ENCODE measurements at places on chromosomes 12 and 14.
A peak's percentile ranks its signal among the peaks of the same experiment; 100 is the strongest.

GRCh38 chr12:10174986-10175614 is 3.2 kb upstream of the OLR1 start:
- DNase-seq = no peak

GRCh38 chr14:72856530-72857266 is 37.2 kb downstream of the DPF3 start:
- no peak for DNase-seq

GRCh38 chr14:31251028-31251958 is 43.7 kb upstream of the HECTD1 start:
- DNase-seq = no peak

- DNase-seq = no peak
Observed at GRCh38 chr14:102507857-102508312, 1.7 kb downstream of the ANKRD9 start.

DNA sequence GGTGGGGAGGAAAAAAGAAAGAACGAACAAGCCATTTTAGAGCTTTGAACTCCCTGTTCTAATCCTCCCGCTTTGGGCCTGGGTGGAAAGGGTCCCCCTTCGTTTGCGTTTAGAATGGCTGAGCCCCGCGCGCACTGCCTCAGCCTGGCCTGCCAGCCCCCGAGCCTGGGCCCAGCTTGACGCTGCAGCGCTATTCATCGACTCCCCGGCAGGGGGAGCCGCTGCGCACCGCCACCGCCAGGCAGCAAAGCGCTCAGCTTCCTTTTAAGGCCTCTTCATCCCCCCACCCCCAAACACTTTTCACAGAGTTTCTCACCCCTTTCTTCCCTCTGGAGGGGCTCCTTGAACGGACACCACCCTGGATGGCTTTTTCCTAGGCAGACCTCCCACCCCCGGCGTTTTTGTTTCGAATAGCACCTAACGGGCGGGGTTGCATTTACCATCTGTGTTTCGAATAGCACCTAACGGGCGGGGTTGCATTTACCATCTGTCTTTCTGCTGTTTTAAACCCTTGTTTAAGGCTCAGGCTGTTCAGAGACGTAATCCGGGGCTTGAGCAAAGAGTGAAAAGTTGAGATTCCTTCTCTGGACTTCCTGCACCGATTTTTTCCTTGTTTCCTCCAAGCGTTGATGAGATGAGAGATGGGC is 56.4 kb upstream of the PIWIL1 start:
- DNase-seq = peak; percentile 66

- DNase-seq = no peak
Observed at GRCh38 chr14:48709277-48709785, 876.8 kb downstream of the RPS29 start.

DNA sequence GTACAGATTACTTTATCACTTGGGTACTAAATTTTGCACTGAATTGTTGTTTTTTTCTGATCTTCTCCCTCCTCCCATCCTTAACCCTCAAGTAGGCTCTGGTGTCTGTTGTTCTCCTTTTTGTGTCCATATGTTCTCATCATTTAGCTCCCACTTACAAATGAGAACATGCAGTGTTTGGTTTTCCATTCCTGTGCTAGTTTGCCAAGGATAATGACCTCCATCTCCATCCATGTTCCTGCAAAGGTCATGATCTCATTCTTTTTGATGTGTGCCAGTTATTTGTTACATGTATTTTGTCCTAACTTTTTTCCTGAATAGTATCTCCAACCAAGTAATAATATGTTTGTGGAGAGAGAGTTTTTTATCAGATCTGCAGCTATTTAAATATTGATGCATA is 44.2 kb downstream of the A2M start:
- DNase-seq = no peak

- no peak for DNase-seq
Observed at GRCh38 chr12:100796621-100797020, 2.0 kb downstream of the ANO4 start.

- DNase-seq = no peak
Observed at GRCh38 chr14:92589213-92589852, 75.8 kb downstream of the RIN3 start.

DNA sequence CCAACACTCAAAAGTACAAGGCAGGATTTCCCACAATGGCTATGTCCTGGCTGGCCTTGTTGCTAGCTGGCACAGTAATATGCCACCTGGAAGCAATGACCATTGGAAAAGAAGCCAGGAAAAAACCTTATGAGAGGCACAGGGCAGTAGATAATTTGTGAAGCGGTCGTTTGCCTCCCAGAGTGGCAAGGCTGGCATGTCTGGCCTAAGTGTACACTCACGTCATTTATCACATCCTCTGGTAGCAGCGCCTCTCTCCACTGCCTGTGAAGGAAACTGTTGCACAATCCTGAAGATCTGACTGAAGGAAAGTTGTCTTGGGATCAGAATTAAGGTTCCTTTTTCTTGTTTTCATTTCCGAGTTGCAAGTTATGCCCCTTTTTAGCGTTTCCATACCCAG is 408.5 kb downstream of the ZFP36L1 start:
- no peak for DNase-seq

GRCh38 chr14:38410442-38410841 is 154.5 kb upstream of the CLEC14A start:
- no peak for DNase-seq

- no peak for DNase-seq
Observed at GRCh38 chr14:86310148-86310547, 780.2 kb downstream of the FLRT2 start.

DNA sequence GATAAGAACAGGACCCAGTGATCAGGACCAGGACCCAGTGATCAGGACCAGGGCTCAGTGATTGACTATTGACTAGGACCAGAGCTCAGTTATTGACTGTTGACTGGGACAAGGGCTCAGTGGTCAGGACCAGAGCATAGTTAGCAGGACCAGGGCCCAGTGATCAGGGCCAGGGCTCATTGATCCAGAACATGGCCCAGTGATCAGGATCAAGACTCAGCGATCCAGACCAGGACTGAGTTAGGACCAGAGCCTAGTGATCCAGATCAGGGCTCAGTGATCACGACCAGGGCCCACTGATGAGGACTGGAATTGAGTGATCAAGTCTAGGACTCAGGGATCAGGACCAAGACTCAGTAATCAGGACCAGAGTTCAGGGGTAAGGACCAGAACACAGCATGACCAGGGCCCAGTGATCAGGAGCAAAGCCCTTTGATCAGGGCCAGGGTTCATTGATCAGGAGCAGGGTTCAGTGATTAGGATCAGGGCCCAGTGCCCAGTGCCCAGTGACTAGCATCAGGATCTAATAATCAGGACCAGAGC is 176.0 kb downstream of the TMEM121 start:
- DNase-seq = no peak

DNA sequence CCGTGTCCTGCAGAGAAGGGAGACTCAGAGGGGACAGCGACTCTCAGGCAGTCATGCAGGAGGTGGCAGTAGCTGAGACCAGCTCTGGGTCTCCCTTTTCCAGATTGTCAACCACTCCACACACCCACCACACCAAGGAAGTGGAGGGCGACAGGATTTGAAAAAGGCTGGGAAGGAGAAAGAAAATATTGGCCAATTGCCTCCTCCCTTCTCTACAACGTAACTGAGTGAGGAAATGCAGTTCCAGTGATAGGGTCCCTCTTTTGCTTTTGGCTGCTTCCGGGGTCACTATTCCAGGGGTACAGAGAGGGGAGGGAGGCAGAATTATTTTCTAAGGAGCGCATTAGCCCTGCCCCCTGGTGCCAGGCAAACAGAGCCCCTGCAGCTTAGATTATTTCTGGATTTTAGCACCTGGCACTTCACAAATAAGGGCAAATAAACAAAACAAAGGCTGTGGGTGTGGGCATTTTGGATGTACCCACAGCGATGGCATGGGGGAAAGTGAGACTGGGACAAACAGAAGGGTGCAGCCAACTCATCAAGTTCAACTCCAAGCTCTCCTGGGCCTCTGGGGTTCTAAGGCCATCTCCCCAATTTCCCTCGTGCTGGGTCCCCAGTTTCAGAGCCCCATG is 20.4 kb downstream of the ASB2 start:
- no peak for DNase-seq

DNA sequence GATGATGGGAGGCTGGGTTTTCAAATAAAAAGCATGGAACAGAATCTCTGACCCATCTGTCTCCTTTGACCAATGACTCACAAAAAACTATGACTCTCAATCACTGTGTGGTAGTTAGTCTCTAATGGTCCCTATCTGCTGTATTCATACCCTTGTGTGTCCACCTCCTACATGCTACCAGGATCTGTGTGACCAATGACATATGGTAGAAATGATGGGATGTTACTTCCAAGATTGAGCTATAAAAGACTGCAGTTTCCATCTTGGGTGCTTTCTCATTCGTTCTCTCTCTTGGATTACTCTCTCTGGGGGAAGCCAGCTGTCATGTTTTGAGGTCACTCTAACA is 144.7 kb upstream of the BTG1 start:
- no peak for DNase-seq

DNA sequence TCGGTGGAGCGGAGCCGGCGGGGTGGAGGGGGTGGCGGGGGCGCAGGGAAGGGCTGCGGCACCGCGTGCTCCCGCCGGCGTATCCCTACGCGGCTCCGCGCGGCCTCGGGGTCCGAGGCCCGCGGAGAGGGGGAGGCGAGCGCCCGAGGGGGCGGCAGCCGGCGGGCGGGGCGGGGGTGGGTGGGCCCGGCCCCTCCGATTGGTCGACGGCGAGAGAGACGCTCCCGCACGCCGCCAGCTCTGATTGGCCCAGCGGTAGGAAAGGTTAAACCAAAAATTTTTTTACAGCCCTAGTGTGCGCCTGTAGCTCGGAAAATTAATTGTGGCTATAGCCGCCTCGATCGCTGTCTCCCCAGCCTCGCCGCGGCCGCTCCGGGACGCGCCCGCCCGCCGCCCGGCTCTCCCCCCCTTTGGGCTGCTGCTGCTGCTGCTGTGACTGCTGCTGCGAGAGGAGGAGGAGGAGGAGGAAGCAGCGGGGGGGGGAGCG is at the start of gene FOXG1:
Gene FOXG1, plus strand, starts transcription at position 319 of the 487 bp plus-strand sequence. CDS start 493 bp downstream, outside the sequence.
- no peak for DNase-seq

- no peak for DNase-seq
Observed at GRCh38 chr14:29668201-29668600, 259.4 kb downstream of the PRKD1 start.

- DNase-seq = no peak
Observed at GRCh38 chr12:115464111-115464581, 780.2 kb upstream of the TBX3 start.

- no peak for DNase-seq
Observed at GRCh38 chr14:99240627-99241324, 31.2 kb downstream of the BCL11B start.

GRCh38 chr14:22549981-22550673 is 38.9 kb downstream of the DAD1 start:
- DNase-seq = peak; percentile 81

- DNase-seq = no peak
Observed at GRCh38 chr14:64407329-64407728, 19.2 kb downstream of the MTHFD1 start.

GRCh38 chr12:50718760-50719159 is 45.1 kb upstream of the ATF1 start:
- no peak for DNase-seq

GRCh38 chr14:90168425-90169105 is 87.8 kb upstream of the PSMC1 start:
- DNase-seq = no peak

DNA sequence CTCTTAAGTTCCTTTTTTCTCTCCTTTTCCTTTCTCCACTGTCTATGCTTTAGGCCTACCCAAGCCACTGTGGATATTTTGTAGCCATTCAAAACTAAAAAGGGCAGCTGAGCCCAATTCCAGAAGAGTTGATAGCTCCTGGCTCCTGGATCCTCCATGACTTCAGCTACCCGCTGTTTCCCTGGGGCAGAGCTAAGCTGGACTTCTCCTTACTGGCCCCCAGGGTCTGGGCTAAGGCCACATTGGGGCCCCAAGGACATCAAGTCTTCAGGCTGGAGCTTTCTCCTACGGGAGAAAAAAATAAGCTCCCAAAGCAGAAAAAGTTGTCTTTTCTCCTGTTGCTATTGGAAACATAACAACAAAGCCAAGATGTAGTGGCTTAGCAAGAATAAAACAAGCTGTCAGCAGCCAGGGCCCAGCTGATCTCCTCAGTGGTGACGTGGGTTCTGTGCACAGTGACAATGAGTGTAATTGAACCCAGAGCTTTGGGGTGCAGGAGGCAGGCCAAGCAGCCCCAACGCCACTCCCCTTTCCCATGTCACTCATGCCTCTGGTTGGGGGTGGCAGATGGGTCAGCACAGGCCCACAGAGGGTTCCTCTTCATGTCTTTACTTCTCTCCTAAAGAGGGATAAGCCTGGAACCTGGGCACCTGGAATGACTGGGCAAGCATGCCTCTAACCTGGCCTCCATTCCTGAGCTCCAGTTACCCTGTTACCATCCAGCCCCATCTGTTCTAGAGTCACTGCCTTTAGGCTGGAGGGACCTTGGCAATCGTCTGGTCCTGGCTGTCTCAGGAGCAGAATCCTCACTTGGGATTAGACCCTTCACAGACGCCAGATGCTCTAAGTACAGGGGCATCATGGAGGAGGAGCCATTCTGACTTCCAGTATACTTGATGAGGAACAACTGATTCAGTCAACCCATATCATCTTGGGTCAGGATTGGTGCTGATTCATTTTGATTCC is 171.2 kb downstream of the ZFP36L1 start:
- DNase-seq = no peak

DNA sequence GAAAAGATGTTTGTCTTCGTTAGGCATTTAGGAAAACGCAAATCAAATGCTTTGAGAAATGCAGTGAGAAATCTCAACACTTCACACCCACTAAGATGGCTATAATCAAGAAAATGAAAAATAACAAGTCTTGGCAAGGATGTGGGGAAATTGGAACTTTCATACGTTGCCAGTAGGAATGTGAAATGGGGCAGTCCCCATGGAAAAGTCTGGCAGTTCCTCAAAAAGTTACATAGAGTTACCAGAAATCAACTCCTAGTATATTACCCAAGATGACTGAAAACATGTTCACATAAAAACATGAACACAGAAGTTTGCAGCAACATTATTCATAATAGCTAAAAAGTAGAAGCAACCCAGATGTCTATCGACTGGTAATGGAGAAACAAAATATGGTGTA is 41.5 kb upstream of the LRTM2 start:
- DNase-seq = no peak

- no peak for DNase-seq
Observed at GRCh38 chr12:30882706-30883105, 43.8 kb upstream of the TSPAN11 start.

DNA sequence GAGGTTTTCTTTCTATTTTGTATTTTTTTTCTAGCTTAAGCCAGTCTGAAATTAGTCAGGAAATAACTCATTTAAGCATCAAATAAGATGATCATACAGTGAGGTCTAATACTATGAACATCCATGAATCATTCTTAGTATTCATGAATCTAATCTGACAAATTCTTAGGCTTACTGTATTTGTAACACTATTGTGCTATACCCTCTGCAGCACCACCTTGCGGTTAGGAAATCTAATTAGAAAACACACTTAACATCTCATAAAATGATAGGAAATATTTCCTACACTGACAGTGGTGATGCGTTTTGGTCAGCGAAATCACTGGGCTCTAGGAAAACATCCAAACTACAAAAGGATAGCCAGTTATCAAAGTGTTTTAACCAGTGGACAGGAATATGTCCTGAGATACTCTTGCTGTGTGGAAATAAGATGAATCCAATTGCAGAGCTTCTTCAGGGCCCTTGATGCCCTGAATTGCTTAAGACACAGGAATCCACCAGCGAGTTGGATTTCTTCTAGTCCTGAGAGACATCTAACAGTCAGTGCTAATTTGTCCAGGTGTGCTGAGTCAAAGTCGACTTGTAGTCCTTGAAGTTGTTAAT is 109.3 kb upstream of the MYF6 start:
- DNase-seq = no peak

- DNase-seq = no peak
Observed at GRCh38 chr14:61524211-61524806, 171.0 kb upstream of the HIF1A start.
